ENCODE measurements at places on chromosomes 3 and 15.

GRCh38 chr3:55000953-55001352 is 73.1 kb upstream of the LRTM1 start:
- DNase-seq: no peak

DNA sequence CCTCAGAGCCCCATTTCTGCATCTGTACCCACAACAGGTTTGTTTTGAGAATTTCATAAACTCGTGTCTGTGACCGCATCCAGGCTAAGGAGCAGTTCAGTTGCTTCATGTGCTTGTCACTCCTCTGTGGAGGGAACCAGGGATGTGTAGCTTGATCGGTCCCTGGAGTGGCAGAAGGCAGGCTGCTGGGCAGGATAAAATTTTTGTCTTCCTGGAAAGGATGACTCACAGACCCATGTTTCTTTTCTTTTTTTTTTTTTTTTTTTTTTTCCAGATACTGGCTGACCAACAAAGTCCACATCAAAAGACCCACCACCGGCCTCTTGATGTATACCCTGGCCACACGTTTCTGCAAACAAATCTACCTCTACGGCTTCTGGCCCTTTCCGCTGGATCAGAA is 70.1 kb downstream of the ST8SIA2 start:
- no peak for DNase-seq

- DNase-seq: no peak
Measured at GRCh38 chr3:18127174-18127858, 297.8 kb downstream of the SATB1 start.

- DNase-seq: no peak
Measured at GRCh38 chr3:35966629-35967464, 327.5 kb downstream of the ARPP21 start.

GRCh38 chr3:29764603-29765254 is 483.9 kb downstream of the RBMS3 start:
- DNase-seq: no peak

GRCh38 chr15:74438206-74438605 is 4.4 kb upstream of the SEMA7A start:
- DNase-seq: no peak

GRCh38 chr3:142609136-142609535 is 12.9 kb downstream of the PLS1 start:
- DNase-seq: no peak

DNA sequence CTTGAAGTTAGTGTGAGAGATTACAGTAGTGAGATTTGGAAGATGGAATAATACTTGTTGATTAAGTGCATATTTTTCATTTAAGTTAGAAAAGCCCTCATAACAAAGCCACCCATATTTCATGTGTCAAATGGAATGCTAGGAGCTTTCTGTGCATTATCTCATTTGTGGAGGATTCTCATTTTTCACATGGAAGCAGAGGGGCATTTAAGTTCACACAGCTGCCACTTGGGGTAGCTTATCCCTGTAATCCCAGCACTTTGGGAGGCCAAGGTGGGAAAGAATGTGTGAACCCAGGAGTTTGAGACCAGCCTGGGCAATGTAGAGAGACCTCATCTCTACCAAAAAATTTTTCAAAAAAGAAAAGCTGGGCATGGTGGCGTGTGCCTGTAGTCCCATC is 55.2 kb downstream of the RAB7A start:
- no peak for DNase-seq

DNA sequence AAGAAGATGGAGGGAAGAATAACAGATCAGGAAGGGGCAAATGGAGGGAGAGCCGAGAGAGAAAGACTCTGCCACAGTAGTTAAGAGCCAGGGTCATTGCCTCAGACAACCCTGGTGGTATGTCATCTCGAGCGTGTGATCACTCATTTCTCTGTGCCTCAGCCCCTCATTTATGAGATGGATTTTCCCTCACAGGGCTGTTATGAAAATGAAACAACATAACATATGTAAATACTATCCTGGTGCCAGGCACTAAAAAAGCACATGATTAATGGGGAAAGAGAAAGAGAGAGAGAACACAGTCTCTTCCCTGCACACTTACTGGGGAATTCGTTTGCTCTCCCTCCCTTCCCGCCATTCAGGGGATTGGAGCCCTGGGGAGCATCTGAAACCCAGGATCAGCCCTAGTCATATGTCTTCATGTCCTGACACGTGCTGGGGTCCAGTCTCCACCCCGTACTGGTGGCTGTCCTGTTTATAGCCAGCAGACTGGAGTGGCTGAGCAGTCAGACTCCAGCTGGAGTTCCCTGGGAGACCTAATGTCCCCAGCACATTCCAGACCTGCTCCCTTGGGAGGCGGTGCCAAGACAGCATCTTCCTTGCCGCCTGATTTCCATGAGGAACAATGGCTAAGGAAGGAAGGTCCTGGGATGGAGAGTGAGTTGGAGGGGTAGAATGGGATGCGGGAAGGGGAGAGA is 14.7 kb upstream of the AMOTL2 start:
- no peak for DNase-seq

GRCh38 chr3:183158113-183158512 is 4.4 kb downstream of the LAMP3 start:
- no peak for DNase-seq

DNA sequence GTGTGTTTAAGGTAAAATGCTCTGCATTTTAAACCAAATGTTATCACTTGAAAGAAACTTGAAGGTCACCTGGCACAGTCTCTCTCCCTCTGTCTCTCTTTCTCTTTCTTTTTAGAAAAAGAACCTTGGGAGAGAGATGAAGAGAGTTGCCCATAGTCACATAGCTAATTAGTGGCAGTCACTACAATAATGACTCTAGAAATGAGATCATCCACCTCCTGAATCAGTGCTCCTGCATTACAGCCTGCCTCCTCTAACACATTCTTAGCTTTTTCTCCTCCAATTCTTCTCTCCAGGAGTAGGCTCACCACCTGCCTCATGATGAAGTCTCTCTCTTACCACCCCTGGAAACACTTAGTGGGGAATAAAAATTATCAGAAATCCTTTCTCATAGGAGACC is 2.5 kb downstream of the MYH15 start:
- DNase-seq: no peak

DNA sequence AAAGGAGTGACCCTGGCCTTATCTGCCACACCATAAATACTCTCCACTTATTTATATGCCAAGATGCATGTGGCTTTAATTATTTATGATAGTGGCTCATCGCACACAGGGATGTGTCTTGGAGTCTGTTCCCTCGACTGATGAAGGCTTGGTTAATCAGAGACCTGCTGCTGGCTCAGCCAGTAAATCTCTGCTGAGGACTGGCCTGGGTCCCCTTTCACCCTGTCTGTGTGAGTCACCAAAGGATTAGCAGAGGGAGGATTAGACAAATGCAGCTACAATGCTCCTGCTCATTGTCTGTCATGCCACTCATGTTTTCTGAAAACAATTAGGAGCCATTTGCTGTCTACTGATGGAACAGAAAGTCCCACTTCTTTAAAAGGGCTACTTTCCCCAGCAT is 226.8 kb downstream of the NTRK3 start:
- DNase-seq: no peak

DNA sequence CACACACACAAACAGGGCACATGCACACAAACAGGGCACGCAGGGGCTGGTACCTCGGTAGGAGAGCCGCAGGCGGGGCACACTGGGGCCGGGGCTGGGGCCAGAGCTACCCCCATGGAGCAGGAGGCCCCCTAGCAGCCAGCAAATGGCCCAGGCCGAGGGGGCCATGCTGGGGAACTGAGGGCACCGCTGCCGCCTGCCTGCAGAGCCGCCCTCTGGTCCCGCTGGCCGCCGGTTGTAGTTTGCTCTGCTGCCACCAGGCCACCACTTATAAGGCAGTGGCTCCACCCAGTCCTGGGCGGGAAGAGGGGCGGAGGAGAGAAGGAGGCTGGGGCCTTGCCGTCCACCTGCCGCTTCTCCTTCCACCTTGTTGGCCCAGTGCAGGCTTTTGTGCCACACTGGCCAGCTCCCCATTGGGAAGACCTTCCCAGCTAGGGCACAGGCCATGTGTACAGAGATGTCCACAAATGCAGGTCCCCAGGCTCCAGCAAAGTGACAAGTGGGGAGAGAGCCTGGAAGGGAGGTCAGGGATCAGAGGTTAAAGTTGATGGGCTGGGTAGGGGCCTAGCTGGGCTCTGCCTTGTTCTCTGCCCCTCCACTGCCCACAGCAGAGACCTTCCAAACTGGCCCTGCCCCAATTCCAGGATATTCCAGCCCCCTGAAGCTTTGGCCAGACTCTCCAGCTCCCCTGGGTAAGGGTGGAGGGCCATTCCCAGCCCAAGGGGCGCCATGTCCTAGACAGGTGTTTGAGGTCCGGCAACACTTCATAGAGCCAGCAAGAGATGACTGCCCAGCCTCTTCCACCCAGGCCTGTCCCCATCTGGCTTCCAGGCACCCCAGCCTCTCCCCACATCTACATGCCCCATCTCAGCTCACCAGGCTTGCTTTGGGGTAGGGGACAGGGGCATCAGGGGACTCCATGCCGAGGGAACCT is at the start of gene SEMA3G:
Gene SEMA3G (minus strand): TSS at position 244 of the 934 bp plus-strand sequence. CDS start 76 bp downstream, at position 168.
- DNase-seq: peak; percentile 89

DNA sequence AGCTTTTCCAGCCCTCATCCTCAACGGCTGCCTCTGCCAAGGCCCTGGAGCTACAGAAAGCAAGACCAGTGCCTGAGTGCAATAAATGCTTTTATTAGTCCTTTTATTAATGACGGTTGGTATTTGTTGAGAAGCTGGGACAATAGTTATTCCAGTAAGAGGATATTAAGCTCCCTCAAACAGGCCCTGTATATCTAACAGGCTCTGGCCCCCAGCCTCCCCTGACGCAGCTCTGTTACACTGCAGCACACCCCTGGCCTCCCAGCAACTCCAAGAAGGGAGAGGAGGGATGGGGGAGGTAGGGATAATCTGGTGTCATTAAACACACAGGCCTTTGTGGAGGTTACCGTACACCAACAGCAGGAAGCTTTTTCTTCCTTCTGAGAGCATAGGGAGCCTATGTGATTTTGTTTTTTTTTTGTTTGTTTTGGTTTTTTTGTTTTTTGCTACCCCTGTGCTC is 30.8 kb upstream of the MAGEF1 start:
- DNase-seq: no peak
